ENCODE measurements at places on chromosomes 16 and 17.

DNA sequence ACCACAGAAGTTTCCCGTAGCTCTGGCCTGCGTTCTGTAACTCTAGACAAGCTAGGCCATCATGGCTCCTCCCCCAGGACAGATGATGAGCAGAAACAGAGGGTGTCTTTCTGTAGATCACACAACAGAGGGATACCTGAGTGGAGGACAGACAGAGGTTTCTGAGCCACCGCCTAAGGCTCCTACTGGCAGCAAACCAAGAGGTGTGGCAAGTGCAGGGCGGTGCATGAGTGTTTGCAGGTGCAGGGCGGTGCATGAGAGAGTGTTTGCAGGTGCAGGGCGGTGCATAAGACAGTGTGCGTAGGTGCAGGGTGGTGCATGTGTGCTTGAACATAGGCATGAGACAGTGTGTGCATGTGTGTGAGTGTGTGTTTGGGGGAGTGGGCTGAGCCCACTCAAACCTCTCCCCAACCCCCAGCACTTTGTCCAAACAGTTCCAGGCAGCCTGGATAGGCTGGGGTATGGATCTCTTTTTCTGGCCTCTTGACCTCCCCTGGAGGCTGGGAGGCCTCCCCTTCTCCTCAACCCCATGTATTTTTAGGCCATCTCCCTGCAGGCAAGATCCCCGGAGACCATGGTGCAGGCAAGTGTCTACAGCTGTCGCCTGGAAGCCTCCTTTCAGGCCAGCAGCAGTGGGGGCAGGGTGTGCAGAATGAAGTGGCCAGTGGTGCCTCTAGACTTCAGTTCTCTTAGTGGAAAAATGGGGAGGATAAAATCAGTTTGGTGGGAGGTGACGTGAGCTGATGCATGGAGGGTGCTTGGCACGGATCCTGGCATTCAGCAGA lies 53.4 kb upstream of the CBX4 start:
- DNase-seq = peak; percentile 91

- no peak for DNase-seq
Observed at GRCh38 chr16:55539049-55539448, 27.4 kb upstream of the CAPNS2 start.

GRCh38 chr16:28609631-28610594 lies at the start of gene SULT1A1:
SULT1A1 (minus strand) TSS chr16:28610044; CDS start chr16:28608855, 1,189 bp downstream.
- DNase-seq = peak; percentile 86

DNA sequence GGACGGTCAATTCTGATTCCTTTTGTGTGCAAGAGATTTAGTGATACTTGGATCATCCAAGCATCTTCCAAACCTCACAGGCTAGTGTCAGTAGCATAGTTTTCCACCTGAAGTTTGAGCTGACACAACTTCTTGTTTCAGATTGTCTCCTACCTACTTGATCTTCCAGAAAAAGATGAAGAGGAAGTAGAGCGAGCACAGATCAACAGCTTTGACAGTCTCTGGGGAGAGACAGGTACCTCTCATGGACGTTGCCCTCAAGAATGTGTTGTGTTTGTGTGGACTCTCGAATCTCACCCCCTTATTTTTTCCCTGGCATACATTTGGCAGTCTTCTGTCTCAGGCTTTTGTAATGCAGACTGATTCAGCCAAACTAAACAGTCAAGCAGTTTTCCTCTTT lies 47.4 kb downstream of the CYB561 start:
- DNase-seq = no peak

DNA sequence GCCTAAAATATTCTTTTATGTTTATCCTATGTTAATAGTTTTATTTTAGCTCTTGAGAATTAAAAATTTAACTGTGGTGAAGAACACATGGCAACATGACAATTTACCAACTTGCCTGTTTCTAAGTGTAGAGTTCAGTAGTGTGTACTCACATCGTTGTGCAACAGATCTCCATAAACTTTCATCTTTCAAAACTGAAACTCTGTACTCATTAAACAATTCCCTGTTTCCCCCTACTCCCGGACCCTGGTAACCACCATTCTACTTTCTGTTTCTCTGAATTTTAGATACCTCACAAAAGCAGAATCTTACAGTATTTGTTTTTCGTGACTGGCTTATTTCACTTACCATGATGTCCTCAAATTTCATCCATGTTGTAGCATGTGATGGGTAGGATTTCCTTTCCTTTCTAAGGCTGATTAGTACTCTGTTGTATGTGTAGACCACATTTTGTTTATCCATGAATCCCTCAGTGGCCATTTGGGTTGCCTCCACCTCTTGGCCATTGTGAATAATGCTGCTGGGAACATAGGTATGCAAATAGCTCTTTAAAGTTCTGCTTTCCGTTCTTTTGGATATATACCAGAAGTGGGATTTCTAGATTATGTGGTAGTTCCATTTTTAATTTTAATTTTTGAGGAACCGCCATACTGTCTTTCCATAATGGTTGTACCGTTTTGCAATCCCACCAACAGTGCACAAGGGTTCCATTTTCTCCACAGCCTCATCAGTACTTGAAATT lies 17.4 kb downstream of the IST1 start:
- no peak for DNase-seq

GRCh38 chr16:89574681-89575246 lies 794 bp upstream of the CPNE7 start:
- peak; percentile 57 for DNase-seq

- peak; percentile 18 for DNase-seq
Observed at GRCh38 chr16:85873153-85873552, 25.8 kb upstream of the IRF8 start.

DNA sequence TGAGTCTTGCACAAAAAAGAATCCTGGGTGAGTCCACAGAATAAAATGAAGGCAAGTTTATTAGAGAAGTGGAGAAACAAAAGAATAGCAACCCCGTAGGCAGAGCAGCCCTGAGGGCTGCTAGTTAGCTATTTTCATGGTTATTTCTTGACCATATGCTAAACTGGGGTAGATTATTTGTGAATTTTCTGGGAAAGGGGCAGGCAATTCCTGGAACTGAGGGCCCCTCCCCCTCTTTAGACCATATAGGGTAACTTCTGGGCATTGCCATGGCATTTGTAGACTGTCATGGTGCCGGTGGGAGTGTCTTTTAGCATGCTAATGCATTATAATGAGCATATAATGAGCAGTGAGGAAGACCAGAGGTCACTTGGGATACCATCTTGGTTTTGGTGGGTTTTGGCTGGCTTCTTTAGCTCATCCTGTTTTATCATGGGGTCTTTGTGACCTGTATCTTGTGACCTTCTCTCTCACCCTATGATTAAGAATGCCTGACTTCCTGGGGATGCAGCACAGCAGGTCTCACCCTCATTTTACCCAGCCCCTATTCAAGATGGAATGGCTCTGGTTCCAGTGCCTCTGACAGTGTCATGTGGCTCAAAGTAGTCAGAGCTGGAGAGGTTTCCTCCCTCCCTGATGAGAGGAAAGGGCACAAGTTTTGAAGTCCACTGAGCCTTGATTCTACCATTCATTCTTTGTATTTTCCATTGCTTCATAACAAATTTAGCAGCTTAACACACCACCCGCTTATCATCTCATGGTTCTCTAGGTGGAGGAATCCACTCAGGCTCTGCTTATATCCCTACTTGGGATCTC lies 55.7 kb upstream of the LGALS9 start:
- DNase-seq = no peak

- no peak for DNase-seq
Observed at GRCh38 chr16:56915336-56916119, 16.4 kb upstream of the HERPUD1 start.

DNA sequence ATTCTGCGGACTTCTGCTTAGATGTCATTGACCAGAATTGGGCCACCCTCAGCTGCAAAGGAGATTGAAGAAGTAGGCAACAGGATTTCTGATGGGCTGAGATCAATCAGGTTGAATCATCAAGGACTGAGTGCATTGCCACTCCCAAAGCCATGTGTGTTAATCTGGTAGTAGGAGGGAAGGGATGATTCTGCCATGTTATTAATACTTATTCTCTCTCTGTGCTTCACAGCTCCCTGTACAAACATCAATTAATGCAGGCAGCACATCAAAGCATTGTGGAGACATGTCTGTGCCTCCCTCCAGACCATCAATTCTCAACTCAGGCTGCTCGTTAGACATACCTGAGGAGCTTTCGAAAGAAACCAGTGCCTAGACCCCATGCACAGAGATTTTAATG lies 11.6 kb downstream of the LRRC3C start:
- no peak for DNase-seq

DNA sequence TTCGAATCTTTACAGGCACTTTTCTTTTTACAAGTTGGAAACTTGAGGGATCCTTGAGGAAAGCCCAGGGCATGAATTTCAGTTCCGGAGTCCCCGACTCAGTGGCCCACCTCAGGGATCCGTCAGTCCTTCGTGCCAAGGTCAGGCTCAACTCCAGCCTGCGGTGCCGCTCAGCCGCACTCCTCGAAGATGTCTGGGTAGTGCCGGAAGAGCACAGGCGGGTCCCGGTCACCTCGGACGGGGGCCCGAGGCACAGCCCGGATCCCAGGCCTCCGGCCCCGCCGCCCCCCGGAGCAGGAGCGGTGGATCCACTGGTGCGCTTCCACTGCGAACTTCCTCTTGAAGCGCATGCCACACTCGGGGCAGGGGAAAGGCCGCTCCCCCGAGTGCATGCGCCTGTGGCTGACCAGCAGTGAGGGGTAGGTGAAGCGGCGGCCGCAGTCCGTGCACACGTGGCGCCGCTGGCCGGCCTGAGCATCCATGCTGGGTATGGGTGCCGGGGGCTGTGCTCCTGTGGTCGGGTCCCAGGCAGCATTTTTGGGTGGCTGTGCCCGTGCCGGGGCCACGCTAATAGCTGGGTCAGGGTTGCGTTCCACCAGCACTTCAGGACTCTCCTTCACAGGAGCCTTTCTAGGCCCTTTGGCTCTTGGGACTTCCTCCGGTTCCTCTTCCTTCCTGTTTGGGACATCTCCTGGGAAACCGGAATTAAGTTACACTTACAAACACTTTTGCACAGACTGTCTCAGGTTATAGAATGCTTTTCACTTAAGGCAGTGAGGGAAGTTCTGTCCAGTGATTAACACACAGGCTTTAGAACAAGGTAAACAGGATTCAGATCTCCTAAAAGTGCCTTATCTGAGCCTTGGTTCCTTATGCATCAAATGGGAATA lies 1.5 kb downstream of the ZNF688 start:
- no peak for DNase-seq

GRCh38 chr16:86011532-86011931 lies 112.6 kb downstream of the IRF8 start:
- DNase-seq = no peak

DNA sequence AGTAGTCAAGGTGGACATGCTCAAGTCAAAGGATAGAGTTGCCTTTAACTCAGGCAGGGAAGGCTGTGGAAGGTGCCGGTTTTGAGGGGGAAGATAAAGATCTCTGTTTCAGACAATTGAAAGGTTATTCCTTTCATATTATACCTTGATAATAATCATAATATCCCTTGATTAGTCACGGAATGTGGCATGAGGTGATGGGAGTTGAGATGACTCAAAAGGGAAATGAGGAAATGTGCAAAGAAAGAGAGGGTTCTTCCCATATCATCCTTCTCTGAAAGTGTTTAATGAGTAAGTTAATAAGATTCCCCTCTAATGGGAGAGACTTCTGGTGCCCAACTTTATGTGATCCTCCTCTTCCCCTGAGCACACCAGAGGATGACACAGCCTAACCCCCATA lies 43.1 kb upstream of the HS3ST2 start:
- no peak for DNase-seq

GRCh38 chr17:2087597-2088211 lies 32.8 kb downstream of the HIC1 start:
- DNase-seq = peak; percentile 45

GRCh38 chr17:16329519-16330271 lies 23.6 kb downstream of the CENPV start:
- peak; percentile 81 for DNase-seq
